Activated CD8-positive, alpha-beta memory T cell treated with anti-CD3 and anti-CD28 coated beads, Interleukin-2, amount 50 U/mL, for 48 hours (primary cell): ENCODE measurements at places on chromosomes 12 and 14.

DNA sequence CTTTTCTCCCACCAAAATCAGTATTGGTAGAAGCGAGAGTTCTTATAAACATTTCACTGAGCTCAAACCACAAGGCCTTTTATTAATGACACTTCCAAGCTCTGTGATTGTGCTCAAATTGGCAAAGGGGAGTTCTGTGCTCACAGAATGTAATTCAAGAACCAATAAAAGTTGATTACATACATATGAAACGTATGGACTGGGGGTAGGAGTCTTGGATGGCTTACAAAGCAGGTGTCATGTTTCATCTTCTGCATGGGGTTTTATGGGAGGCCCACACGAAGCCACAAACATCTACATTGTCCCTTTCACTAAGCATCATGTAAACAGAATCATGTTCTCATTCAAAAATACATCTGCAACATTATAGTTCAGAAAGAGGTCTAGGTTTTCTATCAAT, 828.3 kb downstream of the VRK1 start:
- DNase-seq: no peak

DNA sequence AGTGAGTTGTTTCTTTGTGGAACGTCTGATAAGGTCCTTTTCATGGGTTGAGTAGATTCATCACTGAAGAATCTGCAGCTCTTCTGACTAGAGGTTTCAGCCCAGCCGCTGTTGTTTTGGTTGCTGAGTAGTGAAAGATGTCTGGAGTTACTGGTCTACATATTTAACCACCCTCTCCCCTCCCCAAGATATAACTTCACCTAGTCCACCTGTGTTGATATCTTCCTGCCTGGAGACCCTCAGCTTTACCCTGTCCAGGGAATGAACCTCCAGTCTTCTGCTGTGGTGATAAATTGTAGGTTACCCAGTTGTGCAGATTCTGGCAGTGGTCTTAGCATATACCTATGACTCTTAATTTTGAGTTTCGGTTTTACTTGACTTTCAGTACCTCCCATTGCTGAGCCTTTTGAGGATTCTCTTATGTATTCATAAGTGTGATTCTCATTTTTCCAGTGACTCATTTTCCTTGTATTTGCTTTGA, 62.9 kb downstream of the CCDC91 start:
- DNase-seq: peak; percentile 56

- DNase-seq: no peak
Measured at GRCh38 chr14:67650694-67651093, 23.7 kb downstream of the VTI1B start.

DNA sequence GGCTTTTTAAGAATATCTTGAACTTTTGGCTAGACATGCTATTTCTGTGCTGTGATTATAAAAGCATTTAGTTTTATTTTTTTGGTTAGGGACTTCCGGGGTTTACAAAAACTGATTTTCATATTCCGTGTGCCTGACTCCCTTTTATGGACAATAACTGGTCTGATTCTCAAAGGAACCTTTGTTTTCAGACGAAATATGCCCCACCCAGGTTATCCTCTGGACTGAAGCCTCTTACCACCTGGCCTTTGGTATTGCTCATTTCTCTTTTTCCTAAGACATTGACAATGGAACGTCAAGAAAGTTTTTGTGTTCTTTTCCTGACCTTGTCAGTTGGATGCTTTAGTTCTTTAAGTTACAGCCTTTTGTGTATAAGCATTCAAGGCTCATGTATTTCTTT, 10.8 kb downstream of the TIGAR start:
- no peak for DNase-seq

DNA sequence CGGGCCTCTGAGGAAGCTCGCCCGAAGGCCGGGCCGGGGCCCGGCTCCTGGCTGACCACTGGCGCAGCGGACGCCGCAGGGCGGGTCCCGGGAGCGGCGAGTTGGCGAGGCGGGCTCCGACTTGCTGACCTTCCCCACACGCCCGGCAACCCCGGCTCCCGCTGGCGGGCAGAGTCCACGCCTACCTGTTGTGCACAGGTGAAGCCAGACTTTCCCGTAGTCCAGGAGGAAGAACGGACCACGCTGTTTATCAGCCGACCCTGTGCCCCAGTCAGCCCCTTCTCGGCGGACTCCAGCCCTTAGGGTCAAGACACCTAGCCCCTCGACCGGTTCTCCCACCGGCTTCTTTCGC, 407 bp downstream of the HEATR5A start:
- DNase-seq: no peak

DNA sequence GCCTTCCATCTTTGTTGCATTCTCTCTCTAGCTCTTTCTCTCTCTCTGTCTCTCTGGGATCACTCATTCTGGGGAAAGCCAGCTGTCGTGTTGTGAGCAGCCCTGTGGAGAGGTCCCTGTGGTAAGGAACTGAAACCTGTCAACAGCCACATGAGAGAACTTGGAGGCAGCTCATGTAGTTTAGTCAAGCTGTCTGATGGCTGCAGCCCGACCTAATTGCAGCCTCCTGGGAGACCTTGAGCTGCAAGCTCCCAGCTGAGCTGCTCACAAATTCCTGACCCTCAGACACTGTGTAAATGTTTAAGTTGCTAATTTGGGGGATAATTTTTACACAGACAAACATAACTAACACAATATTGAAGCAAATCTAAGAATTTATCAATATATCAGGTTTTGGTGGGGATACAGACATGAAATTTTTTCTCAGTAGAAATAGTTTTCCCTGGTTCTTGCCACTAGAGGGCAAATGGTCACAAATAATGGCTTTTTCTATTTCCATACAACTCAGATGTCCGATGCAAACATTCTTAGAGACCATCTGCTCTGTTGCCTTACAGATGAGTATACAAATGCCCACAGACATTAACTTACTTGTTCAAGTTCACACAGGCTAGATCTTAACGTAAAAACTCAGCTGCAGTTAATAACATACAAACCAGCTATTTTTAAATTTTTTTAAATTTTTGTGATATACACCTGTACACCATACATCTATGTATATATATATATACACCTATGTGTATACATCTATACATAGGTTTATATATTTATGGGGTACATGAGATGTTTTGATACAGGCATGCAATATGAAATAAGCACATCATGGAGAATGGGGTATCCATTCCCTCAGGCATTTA, 15.5 kb upstream of the KRR1 start:
- DNase-seq: no peak

DNA sequence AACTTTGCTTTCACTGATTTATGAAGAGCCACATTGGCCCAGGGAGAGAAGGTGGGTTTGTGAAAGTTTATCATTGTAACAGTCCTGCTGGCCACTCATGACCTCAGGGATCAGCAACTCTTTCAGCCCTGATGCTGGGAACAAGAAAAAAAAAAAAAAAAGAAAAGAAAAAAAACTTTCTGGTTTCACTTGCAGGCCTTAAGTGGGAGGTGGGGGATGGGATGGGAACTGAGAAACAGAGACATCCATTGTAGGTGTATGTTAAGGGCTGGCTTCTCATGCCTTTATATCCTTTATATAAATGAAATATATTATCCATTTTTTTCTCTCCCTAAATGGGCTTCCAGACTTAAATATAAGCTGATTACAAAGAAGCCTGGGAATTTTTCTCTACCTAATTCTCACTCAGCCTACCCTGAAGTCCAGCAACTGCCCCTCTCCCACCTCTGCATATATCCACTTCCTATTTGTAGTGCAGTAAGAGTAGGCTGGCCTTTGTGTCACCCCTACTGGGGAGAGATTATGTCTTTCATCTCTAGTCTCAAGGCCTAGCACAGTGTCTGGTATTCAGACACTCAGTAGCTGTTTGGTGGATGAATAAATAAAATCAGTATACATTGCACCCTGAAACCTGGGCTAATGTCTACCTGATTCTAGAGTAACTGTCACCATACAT, 187.1 kb downstream of the KICS2 start:
- no peak for DNase-seq

GRCh38 chr14:99691111-99691885, 7.2 kb downstream of the CYP46A1 start:
- DNase-seq: peak; percentile 13

- DNase-seq: no peak
Measured at GRCh38 chr12:31518680-31519227, 72.2 kb downstream of the DENND5B start.

DNA sequence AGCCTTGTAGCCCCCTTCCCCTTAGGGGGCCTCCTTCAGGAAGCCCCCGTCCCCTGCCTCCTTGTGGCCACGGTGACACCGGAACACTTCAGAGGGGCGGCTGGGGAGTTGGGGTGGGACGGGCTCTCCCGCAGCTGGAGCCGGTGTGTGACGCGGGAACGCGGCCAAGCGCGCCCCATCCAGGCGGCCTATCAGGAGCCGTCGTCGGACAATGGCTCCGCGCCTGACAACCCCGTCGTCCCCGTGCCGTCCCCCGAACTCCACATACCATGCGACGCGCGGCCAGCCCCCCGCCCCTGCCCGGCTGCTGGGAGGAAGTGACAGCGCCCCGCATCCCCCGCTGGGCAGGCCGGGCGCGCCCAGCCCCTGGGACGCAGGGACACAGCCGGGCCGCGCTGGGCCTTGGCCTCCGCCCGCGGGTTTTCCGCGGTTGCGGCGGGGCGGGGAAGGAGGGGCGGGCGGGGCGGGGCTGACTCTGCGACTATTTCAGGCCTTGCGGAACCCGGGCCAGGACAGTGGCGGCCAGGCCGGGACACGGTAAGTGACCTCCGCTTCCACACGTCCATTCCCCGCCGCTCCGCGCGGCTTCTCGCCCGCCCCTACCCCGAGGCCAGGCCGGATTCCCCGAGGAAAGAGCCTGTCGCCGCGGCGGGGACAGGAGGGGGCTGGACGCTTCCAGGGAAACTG, at the start of gene TNFAIP2:
TSS of gene TNFAIP2 (plus strand) at position 515 of the 687 bp plus-strand sequence. CDS start 2,997 bp downstream, outside the sequence.
- DNase-seq: no peak

DNA sequence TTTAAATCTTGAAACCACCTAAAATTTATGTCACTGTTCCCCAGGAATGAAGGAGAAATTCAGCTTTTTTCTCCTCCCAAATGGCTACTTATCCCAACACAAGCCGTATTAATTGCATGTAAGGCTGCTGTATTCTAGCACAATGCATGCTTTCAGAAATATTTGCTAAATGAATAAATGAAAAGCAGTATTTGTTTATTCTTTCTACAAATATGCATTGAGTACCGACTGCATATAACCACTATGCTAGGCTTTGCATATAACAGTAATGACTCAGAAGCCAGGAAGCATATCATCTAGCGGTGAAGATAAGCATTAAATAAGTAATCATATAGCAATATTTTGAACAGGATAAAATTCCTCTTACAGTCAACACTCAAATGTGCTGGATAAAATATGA, 5.7 kb upstream of the LRR1 start:
- no peak for DNase-seq

GRCh38 chr14:85744573-85744972, 214.6 kb downstream of the FLRT2 start:
- no peak for DNase-seq

- peak; percentile 73 for DNase-seq
Measured at GRCh38 chr12:116508145-116509121, 50.7 kb upstream of the MAP1LC3B2 start.

GRCh38 chr14:55912344-55912743, 205.9 kb upstream of the PELI2 start:
- no peak for DNase-seq

GRCh38 chr12:60191676-60192359, 596.0 kb downstream of the SLC16A7 start:
- no peak for DNase-seq

GRCh38 chr12:645563-646071, 17.6 kb downstream of the NINJ2 start:
- DNase-seq: no peak

GRCh38 chr14:104641753-104642539, 37.4 kb upstream of the TMEM179 start:
- DNase-seq: no peak

- DNase-seq: no peak
Measured at GRCh38 chr12:67698672-67699581, 50.4 kb downstream of the DYRK2 start.

- DNase-seq: no peak
Measured at GRCh38 chr12:7075939-7076338, 15.4 kb downstream of the C1S start.

DNA sequence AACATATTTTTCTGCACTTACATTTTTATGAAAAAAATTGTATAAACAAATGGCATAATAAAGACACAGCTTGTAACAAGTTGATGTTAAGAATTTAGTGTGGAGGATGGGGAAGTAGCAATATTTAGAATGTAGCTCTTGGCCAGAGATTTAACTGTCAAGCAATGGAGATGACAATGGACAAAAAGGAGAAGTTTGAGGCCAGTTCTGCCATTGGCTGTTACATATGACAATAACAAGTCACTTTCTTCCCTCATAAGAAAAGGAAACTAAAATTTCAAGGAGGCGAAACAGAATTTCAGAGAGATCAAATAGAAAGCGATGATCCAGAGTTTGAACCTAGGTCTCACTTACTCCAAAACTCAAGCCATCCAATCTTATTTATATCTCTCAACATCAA, 122.8 kb upstream of the CCDC175 start:
- DNase-seq: no peak

DNA sequence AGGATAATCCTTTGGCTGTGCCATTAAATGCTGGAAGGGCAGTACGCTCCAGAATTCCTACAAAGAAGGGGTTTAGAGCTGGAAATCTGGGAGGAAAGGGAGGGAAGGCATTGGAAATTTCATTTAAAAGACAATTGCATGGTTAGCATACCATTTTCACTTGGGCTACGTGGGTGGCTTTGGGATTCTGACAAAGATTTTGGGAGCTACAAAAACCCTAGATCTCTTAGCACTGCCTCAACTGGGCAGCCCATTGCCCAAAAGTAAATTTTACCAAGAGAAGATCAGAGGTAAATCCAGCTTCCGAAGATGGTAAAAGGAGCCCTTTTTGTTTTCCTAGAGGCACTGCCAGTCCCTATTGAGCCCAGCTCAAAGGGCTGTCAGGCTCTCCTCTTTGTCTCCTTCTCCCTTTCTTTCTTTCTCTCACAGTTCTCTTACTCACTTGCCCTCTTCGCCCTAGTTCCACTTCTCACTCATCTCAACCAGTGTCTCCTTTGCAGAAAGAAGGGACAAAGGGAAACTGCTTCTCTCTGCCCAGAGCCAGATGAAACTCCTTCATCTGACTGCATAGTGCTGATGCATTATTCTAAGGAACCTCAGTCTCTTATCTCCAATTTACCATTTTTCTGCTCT, 125.4 kb upstream of the PLEKHA5 start:
- DNase-seq: no peak

DNA sequence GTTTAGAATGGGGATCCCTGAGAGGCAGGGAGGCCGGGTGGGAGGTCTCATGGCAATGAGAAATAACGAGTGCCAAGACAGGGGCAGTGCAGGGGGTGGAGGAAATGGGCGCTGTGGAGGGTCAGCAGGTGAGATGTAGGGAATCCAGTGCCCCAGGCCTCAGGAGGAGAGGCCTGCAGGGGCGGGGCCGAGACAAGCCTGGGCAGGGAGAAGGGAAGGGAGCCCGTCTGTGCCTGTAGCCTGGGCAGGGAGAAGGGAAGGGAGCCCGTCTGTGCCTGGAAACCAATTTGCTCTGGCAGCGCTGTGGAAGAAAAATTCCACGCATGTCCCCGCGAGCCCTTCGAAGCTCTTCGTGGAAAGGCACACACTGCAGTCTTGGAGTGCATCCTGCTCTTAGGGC, 10.6 kb upstream of the NCOR2 start:
- DNase-seq: no peak

GRCh38 chr12:50728841-50729240, 35.1 kb upstream of the ATF1 start:
- no peak for DNase-seq
